ENCODE measurements at places on chromosomes 2 and 18.

GRCh38 chr2:74671479-74671878 is 17.4 kb downstream of the SEMA4F start:
- DNase-seq, result peak; percentile 57

- DNase-seq, result peak; percentile 36
Observed at GRCh38 chr2:73156539-73157124, 43.9 kb upstream of the RAB11FIP5 start.

- DNase-seq, result no peak
Observed at GRCh38 chr18:52007105-52007504, 332.9 kb upstream of the DCC start.

DNA sequence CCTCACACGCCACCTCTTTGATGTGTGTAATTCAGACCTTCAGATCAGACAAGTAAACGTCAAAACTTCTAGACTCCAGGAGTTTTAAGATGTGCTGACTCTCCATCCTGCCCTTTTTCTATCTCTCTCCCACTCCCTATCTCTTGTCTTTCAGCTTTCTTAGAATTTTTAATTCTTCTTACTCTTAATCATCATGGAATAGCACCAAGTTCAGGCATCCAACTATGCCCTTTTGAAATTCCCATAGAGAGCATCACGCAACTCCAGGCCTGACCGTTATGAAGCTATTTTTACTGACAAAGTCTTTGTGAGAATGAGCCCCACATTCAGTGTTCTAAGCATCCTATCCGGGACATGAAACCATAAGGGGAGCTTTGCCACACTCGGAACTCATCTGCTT is 62.6 kb downstream of the CTAGE1 start:
- no peak for DNase-seq

DNA sequence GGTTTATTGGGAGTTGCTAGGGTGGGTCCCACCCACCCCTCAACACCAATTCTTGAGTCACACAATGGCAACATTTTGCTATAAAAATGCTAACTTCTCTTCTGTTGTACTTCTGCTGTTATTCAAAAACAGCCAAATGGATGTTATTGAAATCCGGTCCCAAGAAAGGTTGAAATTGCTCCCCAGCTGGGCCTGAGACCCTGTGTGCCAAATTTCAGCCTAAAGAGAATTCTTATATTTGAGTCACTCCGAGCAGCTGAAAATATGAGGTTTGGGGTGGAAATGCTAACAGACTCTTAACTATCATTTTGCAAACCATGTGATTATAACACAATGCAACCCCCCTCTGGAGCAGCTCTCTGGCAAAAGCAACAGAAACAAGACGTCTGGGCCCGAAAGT is 27.0 kb upstream of the ACVR1 start:
- no peak for DNase-seq

DNA sequence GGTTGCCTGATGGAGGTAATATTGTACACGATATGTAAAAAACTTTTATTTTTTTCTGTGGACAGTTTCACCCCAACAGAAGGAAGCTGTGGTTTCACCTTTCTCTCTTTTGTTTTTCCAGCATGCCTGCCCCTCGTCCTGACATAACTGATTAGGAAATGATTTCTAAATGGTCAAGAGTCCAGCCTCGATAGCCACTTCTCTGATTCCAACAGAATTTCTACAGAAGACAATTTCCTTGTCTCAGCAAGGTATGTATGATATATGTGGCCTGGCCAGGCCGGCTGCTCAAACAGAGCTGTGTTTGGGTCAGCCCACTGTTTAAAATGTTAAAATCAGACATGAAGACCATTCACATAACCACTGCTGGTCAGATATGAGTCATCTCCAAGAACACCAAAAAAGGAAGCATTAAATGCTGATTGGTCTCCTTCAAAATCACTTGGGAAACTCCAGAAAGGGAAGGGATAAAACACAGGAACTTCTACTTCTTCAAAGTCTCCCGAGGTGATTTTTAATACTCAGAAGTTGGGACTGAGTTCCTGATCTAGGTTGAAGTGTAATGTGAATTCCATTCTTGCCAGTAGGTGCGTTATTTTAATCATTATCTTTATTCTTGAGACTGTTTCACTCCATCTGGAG is 22.3 kb downstream of the ATP8B1 start:
- DNase-seq, result peak; percentile 93

Data from astrocyte (in vitro differentiated cells and primary cell).